Right atrium auricular region (tissue), 2 donors: ENCODE measurements at places on chromosomes 11 and 22. TPM values are rescaled to one million over a fixed set of nuclear protein-coding genes. Genes with fewer than 3 reads are reported as not detected.

DNA sequence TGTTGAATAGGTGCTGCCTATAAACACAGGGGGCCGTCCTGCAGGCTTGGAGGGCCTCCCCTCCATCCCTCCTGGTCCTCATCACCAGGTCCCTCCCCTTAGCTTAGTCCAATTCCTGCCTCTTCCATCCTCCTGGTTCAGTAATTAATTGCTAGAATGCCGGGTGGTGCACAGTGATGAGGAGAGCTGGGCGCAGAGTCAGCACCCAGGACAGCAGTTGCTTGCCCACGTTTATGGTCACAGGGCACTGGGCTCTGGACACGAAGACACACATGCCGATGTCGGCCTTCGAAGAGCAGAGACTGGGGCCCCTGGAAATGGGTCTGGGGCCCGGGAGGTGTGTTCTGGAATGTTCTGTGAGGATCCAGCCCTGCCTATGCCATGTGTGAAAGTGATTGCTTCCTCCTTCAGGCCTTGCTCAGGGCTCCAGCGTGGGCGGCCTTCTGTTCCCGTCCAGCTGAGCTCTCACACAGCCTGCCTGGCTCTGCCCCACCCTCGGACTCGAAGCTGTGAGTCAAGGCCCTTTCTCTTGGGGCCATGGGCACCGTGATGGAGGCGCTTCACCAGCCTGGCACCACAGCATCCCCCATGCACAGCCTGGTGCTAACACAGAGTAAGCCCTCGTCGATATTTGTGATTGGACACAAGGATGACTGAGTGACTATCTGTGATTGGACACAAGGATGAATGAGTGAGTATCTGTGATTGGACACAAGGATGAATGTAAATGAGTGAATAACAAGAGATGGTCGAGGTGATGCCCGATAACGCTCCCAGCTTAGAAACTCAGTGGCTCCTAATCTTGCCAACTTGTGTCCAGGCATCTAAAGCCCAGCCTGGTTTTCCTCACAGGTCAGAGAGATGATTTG, 884.7 kb downstream of the BRD1 start:
- no peaks in the 10 kb centered on the region for H3K4me1 ChIP-seq
- H3K27me3 ChIP-seq: no peaks in the 10 kb centered on the region
- DNase-seq: peak; percentile 43
- H3K36me3 ChIP-seq: no peaks in the 10 kb centered on the region
- H3K27ac ChIP-seq: no peak overlapping the region
- no peak overlapping the region for H3K4me3 ChIP-seq

DNA sequence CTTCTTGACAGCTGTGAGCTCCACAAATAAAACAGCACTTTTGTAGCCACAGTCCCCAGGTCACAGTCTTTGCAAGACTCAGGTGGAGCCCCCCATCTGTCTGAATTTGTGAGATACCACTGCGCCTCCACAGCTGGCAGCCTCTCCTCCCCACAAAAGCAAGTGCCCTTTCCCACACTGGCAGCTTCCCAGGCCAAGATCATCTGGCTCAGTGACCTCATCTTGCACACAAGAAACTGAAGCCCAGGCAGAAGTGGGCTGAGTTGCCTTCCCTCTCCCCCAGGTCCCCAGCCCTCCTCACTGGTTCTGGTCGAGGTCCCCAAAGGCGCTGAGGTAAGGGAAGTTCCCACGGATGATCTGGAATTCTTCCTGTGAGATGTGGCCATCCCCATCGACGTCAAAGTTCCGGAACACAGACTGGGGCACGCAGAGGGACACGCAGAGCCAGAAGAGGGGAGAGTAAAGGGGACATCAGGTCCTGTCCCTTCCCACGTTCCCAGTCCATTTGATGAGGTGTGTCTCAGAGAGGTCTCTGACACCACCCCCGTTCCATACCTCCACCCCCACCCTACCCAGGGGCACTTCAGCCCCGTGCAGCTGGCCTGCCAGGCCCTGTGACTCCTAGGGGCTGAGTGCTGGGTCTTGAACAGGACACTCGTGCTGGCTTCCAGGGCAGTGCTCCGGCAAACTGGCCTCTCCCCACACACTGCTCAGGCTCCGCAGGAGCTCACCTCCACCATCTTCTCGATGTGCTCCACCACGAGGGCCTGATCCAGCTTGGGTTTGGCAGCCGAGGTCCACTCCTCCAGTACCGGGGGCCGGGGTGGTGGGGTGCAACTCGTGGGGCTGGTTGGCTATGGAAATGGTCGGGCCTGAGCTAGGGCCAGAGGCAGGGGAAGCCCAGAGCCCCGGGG, 8.9 kb downstream of the RASGRP2 start:
- no peaks in the 10 kb centered on the region for H3K36me3 ChIP-seq
- H3K4me1 ChIP-seq: no peaks in the 10 kb centered on the region
- no peak for DNase-seq
- no peak overlapping the region for H3K4me3 ChIP-seq
- no peaks in the 10 kb centered on the region for H3K27me3 ChIP-seq
- H3K27ac ChIP-seq: no peak overlapping the region

DNA sequence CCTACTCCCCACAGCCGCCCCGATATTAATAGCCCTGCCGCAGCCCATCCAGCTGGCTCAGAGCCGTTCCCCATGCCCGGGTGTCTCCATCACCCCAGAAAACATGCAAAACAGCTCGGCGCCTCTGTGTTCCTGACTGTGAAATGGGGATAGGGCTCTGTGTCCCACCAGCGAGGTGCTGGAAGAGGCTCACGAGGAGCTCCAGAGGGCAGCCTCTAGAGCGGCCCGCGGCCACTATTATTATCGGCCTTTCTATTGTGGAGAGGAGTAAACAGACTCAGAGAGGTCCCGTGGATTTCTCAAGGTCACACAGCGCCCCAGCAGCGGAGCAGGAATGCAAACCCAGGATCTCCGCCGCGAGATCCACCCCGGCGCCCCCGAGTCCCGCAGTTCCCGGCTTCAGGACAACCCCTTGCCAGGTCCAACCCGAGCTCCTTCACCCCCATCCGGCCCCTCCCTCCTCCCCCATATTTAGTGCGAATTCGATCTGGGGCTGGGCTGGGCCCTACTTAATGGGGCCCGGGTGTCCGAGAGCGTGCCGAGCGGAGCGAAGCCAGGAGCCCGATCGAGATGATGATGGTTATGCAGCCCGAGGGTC, at the start of gene ACTN3:
Gene ACTN3 (plus strand): TSS at position 536 of the 598 bp plus-strand sequence. CDS start 35 bp downstream, at position 571.
- peaks cover 8% of the 10 kb centered on the region for H3K36me3 ChIP-seq
- no peaks in the 10 kb centered on the region for H3K4me1 ChIP-seq
- H3K27me3 ChIP-seq: no peaks in the 10 kb centered on the region
- no peak for DNase-seq
- peak within 1 kb of the TSS; percentile 70 for H3K27ac ChIP-seq
- H3K4me3 ChIP-seq: peak within 1 kb of the TSS; percentile 91

GRCh38 chr11:94790661-94791180, 22.6 kb downstream of the AMOTL1 start:
- no peaks in the 10 kb centered on the region for H3K36me3 ChIP-seq
- no peak overlapping the region for H3K27ac ChIP-seq
- no peaks in the 10 kb centered on the region for H3K27me3 ChIP-seq
- peaks cover 89% of the 10 kb centered on the region for H3K4me1 ChIP-seq
- no peak for DNase-seq

DNA sequence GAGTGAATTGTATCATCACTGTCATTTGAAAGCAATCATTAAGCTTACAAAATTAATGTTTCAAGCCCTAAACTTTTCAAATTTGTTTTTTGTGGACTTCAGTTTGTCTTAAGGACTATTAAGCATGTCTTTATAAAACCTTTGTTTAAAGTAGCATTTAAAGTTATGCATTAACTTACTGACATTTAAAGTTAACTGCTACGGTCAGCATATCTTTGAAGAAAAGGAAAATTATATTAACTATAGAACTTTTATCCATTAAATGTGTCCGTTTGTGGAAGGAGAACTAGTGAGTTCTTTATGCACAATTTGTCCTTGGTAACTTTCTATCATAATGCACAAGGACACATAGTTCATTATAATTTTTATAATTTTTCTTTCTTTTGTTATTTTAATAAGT, 103.4 kb downstream of the FANCF start:
- no peak for DNase-seq
- H3K27ac ChIP-seq: no peak overlapping the region
- no peaks in the 10 kb centered on the region for H3K36me3 ChIP-seq
- H3K4me3 ChIP-seq: no peak overlapping the region
- no peaks in the 10 kb centered on the region for H3K27me3 ChIP-seq
- H3K4me1 ChIP-seq: no peaks in the 10 kb centered on the region

DNA sequence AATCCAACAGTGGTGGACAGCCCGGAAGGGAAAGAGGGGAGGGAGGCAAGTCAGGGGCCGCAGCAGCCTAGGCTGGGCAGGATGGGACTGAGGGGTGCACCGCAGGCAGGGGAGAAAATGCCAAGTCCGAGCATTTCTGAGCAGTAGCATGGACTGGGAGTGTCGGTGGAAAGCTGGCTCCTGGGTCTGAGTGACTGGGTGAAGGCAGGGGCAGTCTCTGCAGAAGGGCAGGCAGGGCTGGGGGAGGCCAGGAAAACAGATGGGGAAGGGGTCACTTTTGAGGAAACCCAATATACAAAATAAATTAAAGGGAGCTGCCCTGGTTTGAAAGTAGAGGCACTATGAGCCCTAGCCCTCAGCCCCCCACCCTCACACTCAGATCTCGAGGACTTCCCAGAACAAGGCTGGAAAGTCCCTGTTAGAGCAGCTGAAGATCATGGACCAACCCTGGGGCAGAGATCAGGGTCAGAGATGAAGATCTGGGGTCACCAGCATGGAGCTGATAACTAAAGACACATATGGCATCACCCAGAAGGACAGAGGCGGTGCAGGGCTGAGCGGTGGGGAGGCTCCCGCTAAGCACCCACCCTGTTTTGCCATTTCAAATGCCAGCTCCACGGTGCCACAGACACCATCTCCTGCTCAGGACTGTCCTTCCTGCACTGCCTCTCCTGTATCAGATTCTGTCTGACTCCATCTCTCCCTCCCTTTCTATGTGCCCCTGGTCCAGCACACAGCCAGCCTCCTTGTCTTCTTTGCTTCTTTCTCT, 32.4 kb upstream of the ETS1 start:
- H3K27ac ChIP-seq: no peak overlapping the region
- DNase-seq: peak; percentile 53
- H3K36me3 ChIP-seq: no peaks in the 10 kb centered on the region
- no peaks in the 10 kb centered on the region for H3K27me3 ChIP-seq

DNA sequence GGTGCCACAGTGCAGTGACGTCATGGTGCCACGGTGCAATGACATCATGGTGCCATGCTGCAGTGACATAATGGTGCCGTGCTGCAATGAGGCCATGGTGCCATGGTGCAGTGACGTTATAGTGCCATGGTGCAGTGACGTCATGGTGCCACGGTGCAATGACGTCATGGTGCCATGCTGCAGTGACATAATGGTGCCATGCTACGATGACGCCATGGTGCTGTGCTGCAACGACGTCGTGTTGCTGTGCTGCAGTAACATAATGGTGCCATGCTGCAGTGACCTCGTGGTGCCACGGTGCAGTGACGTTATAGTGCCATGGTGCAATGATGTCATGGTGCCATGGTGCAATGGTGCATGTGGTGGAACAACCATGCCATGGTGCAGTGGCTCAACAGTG, 45.3 kb downstream of the DHCR7 start:
- no peak overlapping the region for H3K4me3 ChIP-seq
- H3K27ac ChIP-seq: no peak overlapping the region
- no peaks in the 10 kb centered on the region for H3K36me3 ChIP-seq
- no peaks in the 10 kb centered on the region for H3K4me1 ChIP-seq

GRCh38 chr11:46513934-46514342, 79.9 kb downstream of the AMBRA1 start:
- H3K27me3 ChIP-seq: no peaks in the 10 kb centered on the region
- H3K4me3 ChIP-seq: no peak overlapping the region
- H3K36me3 ChIP-seq: no peaks in the 10 kb centered on the region
- H3K27ac ChIP-seq: no peak overlapping the region

GRCh38 chr11:117953024-117953671, 23.9 kb upstream of the TMPRSS13 start:
- H3K4me3 ChIP-seq: no peak overlapping the region
- no peaks in the 10 kb centered on the region for H3K36me3 ChIP-seq

- DNase-seq: no peak
- no peak overlapping the region for H3K27ac ChIP-seq
- H3K27me3 ChIP-seq: no peaks in the 10 kb centered on the region
- no peak overlapping the region for H3K4me3 ChIP-seq
- H3K4me1 ChIP-seq: no peaks in the 10 kb centered on the region
These were observed 302.3 kb downstream of the BRD1 start for GRCh38 chr22:49525360-49525759.

DNA sequence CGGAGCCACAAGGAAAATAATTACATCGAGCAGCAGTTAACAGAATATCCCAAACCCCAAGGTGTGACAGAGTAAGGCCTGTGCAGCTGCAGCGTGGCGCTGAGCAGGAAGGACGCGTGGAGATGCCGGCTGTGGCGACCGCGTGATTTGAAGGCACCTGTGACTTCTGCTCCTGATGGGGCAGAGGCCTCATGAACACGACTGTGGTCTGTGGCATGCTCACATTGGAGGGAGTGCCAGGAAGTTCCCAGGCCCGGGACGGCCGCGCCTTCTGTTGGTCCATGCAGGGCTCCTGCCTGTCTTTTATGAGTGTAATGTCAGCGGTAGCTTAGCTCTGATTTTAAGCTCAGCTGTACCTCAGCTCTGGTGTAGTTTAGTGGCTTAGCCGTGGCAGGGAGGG, 50.4 kb downstream of the TPCN2 start:
- DNase-seq: no peak
- H3K4me1 ChIP-seq: peaks cover 7% of the 10 kb centered on the region
- no peaks in the 10 kb centered on the region for H3K27me3 ChIP-seq
- no peak overlapping the region for H3K4me3 ChIP-seq
- no peak overlapping the region for H3K27ac ChIP-seq

GRCh38 chr11:9399466-9399865, 15.0 kb downstream of the IPO7 start:
- H3K4me3 ChIP-seq: no peak overlapping the region
- H3K36me3 ChIP-seq: peaks cover 12% of the 10 kb centered on the region
- peaks cover 15% of the 10 kb centered on the region for H3K4me1 ChIP-seq

DNA sequence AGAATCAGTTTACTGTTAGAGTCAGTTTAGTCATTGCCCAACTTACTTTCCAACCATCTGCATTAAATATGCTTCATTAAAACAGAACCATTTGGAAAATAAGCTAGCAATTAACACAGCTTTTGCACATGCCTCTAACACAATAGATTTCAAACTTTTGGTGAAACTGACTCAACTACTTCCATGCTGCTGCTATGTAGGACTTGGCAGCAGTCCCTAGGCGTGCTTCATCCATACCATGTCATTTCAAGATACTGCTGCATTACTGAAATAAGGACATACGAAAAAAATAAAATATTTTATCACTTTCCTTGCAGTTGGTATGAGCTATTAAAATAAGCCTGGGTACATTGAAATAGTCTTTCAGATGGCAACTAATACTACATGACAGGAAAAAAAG, 65.5 kb upstream of the SOX6 start:
- peaks cover 3% of the 10 kb centered on the region for H3K4me1 ChIP-seq
- H3K4me3 ChIP-seq: no peak overlapping the region
- DNase-seq: no peak
- H3K27me3 ChIP-seq: no peaks in the 10 kb centered on the region

Gene PNPLA5
- total RNA-seq: not detected

Gene RAG2
- total RNA-seq: not detected

Gene KCNQ1
- 25.1 TPM for total RNA-seq

Gene ESAM
- total RNA-seq: 60.6 TPM

Gene PRR5L
- total RNA-seq: 1.3 TPM

Gene RASD2
- total RNA-seq: 3.1 TPM
